GM12878 (cell line): ENCODE measurements at places on chromosomes 11 and 22.
A peak's percentile ranks its signal among the peaks of the same experiment; 100 is the strongest.

- no peak for DNase-seq
Observed at GRCh38 chr11:61897387-61898246, 6.3 kb upstream of the FADS3 start.

GRCh38 chr22:49197505-49197904, 630.2 kb downstream of the BRD1 start:
- DNase-seq, result no peak

- no peak for DNase-seq
Observed at GRCh38 chr22:39363751-39364515, 14.1 kb downstream of the SYNGR1 start.

DNA sequence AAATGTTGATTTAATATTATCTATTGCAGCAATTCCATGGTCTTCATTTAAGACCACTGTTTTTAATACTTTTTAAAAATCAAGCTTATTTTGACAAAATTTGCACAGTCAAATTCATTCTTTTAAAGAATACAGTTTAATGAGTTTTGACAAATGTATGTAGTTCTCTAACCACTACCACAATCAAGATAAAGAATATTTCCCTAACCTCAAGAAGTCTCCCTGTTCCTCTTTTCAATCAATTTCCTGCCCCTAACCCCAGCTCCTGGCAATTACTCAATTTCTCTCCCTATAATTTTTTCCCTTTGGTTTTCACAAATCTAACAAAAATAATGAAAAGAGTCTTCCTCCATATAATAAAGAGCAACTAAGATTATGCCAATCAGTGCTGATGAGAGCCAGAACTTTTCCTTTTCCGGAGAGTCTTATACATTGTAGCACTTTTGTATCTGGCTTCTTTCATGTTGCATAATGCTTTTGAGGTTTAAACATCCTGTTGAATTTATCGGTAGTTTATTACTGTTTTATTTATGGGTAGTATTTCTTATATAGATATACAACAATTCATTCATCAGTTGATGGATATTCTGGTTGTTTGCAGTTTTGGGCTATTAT, 231.7 kb downstream of the AASDHPPT start:
- no peak for DNase-seq

- no peak for DNase-seq
Observed at GRCh38 chr11:44618561-44619425, 53.3 kb downstream of the CD82 start.

- DNase-seq, result no peak
Observed at GRCh38 chr11:17603056-17603825, 56.2 kb downstream of the OTOG start.

- no peak for DNase-seq
Observed at GRCh38 chr11:119845756-119846155, 116.8 kb upstream of the NECTIN1 start.

GRCh38 chr22:35558031-35558430, 17.4 kb downstream of the RASD2 start:
- DNase-seq, result no peak

GRCh38 chr11:86978756-86979608, 23.8 kb upstream of the FZD4 start:
- DNase-seq, result no peak

DNA sequence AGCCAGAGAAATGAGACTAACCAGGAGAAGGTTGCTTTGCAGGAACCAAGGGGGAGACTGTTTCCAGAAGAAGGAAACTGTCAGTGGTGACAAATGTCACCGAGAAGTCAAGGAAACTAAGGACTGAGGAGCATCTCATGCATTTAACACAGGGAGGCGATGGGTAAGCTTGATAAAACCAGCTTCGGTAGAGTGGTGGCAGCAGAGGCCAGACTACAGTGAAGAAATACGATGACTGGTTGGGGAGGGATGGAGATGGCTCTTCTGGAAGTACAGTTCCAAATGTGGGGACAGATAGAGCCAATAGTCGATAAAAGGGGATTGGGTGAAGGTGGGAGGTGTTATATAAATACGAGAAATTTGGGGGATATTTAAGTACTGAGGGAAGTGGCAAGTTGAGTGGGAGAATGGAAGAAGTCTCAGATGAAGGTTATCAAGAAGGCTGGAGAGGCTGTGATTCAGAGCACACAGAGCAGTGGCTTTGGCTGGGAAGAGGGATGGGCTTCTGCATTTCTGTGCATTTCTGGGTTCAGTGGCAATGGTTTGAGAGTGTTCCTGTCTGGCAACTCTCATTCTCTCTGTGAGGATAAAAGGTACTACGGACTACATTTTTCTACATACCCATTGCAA, 29.2 kb downstream of the SC5D start:
- DNase-seq, result no peak

GRCh38 chr22:20131597-20131858, at the start of gene ZDHHC8:
Gene ZDHHC8 (plus strand): TSS chr22:20131804. CDS start chr22:20131948, 144 bp downstream.
- DNase-seq, result no peak

- DNase-seq, result no peak
Observed at GRCh38 chr11:48011102-48011797, 30.9 kb downstream of the PTPRJ start.

- DNase-seq, result no peak
Observed at GRCh38 chr11:72767203-72768062, 15.2 kb upstream of the ARAP1 start.

DNA sequence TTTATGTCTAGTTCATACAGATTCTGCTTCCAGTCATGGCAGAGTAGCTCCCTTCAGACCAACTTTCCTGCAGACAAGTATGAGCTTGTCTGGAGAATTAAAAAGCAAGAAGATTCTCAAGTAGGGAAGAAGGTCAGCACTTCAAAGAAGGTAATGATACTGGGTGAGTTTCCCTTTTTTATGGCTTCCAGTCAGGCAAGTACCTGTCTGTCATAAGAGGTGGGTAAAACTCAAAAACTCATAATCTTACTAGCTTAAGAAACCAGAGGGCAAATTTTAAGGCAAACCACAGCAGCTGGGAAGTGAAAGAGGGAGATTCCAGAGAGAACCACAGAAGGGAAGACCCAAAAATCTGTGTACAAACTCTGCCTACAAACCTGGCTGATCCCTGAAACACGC, 54.2 kb downstream of the DENND5A start:
- DNase-seq, result peak; percentile 75
